ENCODE measurements at places on chromosomes 12 and 14.

DNA sequence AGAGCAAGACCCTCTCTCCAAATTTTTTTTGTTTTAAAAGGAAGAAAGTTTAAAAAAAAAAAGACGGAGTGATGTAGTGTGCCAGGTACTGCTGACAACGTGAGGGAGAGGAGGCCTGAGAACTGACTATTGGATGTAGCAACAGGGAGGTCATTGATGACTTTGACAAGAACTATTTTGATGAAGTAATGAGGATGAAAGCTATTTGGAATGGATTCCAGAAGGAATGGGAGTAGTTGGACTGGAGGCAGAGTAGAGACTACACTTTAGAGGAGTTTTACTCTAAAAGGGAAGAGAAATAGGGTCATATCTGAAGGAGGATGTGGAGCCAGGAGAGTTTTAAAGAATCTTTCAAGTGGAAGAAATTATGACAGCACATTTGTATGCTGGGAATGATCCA, 27.8 kb upstream of the SLC38A2 start:
- H3K27ac ChIP-seq = peak overlapping the region; percentile 96
- H3K27me3 ChIP-seq = no peaks in the 10 kb centered on the region
- H3K4me3 ChIP-seq = no peak overlapping the region
- H3K36me3 ChIP-seq = no peaks in the 10 kb centered on the region
- peaks cover 26% of the 10 kb centered on the region for H3K4me1 ChIP-seq

DNA sequence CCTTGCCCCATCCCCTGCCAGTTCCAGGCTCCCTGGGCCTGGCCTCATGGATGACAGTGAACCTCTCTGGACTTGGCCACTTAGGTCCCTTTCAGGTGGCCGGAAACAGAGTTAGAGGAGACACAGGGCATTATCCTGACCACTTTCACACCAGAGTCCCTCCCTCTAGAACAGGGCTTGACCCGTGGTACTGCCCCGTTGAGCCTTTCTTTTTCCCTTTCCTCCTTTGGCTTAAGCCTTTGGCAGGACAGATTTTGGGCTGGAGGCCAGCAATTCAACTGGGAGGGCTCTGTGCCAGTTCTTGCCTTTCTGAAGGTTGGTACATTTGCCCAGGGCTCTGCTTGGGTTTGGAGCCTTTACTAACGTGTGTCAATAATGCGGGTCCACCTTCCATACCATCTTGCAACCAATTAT, 22.8 kb downstream of the TPCN1 start:
- H3K27ac ChIP-seq = peak overlapping the region; percentile 98
- no peaks in the 10 kb centered on the region for H3K27me3 ChIP-seq
- H3K4me1 ChIP-seq = peaks cover 61% of the 10 kb centered on the region
- no peak for DNase-seq
- no peak overlapping the region for H3K4me3 ChIP-seq
- H3K36me3 ChIP-seq = peaks cover 32% of the 10 kb centered on the region

DNA sequence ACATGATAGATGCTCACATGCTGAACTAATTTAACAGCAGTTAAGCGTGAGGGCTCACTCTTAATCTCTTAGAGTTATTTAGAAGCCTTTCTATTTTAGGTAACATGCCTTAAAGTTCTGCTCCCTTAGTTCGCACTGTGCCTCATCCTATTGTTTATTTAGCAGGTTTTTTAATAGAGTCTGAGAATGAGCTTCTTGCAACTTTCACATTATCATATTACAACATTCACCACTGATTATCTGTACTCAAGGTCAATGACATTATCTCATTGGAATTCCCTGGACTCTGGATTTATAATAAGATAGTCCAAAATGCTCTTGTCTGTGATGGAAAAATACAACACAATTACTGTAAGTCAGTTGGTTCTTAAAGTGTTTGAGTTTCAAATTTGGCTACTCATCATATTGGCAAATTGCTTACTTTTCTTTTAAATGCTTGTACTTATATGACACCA, 183.6 kb upstream of the SLC38A2 start:
- H3K36me3 ChIP-seq = no peaks in the 10 kb centered on the region
- H3K27me3 ChIP-seq = no peaks in the 10 kb centered on the region
- no peak for DNase-seq
- H3K4me1 ChIP-seq = peaks cover 93% of the 10 kb centered on the region

DNA sequence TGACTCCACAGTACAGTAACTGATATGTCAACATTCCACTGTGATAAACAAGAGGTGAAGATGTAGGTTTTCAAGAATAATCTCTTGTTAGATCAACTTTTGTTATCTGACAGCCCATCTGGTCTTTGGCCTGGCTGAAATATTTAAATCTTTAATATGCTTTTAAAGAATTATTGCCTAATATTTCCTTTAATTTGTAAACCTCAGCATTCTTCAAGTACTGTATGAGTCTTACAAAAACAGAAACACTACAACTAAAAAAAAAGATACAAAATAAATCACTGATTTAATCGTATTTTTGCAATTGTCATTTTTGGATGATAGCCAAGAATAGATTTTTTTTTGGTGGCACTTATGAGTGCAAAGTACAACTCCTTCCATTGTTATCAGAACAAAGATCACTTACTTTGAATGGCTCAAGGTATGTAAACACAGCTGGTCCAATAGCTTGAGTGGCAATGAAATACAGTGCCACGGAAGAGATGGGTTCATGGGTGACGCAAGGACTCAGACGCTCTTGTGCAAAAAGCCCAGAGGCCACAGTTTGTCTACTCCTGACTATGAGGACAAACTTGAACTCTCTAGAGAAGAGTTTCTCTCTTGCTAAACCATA, 109.5 kb downstream of the PAX9 start:
- H3K27ac ChIP-seq = no peak overlapping the region
- H3K4me3 ChIP-seq = no peak overlapping the region
- H3K4me1 ChIP-seq = peaks cover 17% of the 10 kb centered on the region
- DNase-seq = no peak
- no peaks in the 10 kb centered on the region for H3K27me3 ChIP-seq
- no peaks in the 10 kb centered on the region for H3K36me3 ChIP-seq

DNA sequence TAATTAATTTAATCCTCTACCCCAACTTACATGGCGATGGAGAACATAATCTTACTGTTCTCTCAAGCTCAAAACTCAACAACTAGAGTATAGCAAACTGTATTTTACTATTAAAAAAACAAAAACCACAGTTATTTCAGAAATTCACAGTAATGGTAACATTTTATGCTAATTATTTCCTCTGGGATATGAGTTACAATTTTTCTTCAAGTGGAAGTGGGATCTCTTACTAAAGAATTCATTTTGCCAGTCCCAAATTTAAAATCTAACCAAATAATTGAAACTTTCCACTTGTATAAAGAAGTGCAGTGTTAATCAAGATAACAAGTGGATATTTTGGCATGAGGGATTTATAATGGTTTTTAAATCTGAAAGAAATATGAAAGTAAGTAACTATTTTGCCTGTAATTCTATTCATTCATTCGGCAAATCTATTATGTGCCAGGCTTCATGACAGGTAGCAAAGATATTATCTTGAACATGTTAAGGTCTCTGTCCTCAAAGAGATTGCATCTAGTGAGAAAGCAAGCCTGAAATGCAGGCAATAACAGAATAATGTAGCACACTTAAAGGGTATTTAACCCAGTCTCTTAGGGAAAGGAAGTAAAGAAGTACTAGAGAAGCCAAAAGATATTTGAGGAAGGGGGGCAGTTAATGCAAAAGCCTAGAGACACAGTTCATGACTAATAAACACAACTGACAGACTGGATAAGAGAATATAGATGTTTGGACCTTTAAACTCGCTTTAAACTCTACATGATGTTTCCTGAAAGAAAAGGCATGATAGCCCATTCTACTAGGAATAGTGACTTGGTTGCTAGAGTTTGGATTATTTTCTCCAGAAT, 44.0 kb downstream of the TAOK3 start:
- H3K4me3 ChIP-seq = no peak overlapping the region
- no peaks in the 10 kb centered on the region for H3K27me3 ChIP-seq
- DNase-seq = no peak
- no peak overlapping the region for H3K27ac ChIP-seq
- H3K36me3 ChIP-seq = peaks cover 4% of the 10 kb centered on the region

DNA sequence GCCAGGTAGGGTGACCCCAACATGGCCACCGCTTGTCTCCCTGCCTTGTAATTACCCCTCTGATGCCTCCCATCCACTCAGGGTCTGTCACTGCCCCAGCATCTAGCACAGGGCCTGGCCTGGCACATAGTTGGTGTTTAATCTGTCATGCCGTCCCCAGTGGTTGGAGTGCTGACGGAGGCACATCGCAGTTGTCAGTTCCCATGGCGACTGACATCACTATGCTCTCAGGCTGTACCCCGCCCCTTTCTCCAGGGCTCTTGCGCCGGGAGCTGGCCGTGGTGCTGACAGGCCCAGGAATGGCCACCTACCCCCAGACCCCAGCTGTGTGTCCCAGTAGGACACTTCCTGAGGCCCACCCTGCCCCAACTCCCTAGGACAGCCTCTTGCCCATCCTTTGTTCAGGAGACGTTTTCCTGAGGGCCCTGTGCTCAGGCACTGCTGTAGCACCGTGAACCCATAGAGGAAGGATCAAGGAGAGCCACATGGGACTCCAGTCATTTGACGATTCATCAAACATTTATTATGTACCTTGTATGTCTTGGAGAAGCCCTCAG, 23.0 kb downstream of the FAM222A start:
- peak; percentile 56 for DNase-seq
- no peak overlapping the region for H3K4me3 ChIP-seq
- H3K27ac ChIP-seq = no peak overlapping the region
- H3K4me1 ChIP-seq = no peaks in the 10 kb centered on the region
- no peaks in the 10 kb centered on the region for H3K27me3 ChIP-seq
- H3K36me3 ChIP-seq = no peaks in the 10 kb centered on the region
